ENCODE measurements at places on chromosomes 11 and 22.

DNA sequence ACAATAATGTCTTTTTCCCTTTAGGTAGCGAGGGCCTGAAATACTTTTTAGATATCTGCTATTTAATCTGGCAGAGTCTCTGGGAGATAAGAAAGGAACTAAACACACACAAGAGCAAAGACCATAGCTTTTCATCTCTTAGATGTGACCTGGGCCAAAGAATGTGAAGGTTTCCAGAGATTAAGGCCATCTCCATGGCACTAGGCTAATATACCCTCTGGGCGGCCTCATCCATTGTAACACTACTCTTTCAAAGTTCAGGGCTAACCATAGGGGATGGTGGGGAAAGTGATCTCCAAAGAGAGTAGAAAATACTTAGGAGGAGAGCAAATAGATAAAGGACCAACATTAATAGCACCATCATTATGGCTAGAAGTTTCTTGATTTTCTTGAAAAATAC, 326.4 kb downstream of the LRRC4C start:
- no peak for DNase-seq

DNA sequence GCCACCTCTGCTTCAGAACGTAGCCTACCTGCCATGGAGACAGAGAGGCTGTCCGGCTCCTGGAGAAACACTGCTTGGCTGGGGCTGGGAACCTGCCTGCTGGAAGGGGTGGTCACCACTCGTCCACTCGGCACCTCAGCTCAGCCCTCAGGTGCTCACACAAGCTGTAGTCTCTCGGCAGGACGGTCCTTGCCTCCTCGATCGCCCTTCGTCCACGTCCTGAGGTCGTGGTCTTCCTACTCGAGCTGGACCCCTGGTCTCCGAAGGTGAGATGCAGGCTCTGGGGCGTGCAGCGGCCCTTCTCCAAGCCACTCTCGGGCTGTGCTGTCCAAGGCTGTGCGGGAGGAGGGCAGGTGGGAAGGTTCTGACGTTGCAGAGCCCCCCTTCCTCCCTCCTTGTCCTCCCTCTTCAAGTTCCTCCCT, at the start of gene TBX10:
TSS of gene TBX10 (minus strand) at position 326 of the 422 bp plus-strand sequence. CDS start at position 35, 291 bp downstream.
- no peak for DNase-seq

DNA sequence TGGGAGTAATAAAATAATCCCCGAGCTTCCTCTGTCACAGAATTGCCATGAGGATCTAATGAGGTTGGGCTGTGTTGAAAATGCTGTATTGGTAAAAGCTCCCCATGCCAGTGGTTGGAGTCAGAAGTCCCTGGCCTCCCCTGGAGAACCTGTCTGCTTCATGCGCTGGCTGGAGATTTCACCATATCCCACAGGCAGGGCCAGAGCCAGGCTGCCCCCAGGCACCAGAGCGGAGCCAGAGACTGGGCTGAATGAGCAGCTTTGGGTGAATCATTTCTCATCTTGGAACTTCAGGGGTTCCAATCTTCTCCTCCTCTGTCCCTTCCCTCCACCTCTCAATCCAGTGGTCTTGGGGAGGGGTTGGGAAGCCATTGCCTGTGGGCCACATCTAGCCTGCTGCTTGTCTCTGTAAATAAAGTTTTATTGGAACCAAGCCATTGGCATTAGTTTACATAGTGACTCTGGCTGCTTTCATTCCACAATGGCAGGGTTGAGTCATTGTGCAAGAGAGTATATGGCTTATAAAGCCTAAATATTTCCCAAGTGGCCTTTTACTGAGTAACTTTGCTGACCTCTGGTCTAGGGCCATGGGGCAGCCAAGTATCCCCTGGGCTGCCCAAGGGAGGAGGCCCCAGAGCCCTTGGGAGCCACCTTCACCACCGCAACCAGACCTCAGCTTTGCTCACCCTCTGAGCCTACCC, 35.2 kb downstream of the LRRC10B start:
- DNase-seq = no peak

GRCh38 chr11:125245299-125245698, 80.7 kb downstream of the PKNOX2 start:
- no peak for DNase-seq

DNA sequence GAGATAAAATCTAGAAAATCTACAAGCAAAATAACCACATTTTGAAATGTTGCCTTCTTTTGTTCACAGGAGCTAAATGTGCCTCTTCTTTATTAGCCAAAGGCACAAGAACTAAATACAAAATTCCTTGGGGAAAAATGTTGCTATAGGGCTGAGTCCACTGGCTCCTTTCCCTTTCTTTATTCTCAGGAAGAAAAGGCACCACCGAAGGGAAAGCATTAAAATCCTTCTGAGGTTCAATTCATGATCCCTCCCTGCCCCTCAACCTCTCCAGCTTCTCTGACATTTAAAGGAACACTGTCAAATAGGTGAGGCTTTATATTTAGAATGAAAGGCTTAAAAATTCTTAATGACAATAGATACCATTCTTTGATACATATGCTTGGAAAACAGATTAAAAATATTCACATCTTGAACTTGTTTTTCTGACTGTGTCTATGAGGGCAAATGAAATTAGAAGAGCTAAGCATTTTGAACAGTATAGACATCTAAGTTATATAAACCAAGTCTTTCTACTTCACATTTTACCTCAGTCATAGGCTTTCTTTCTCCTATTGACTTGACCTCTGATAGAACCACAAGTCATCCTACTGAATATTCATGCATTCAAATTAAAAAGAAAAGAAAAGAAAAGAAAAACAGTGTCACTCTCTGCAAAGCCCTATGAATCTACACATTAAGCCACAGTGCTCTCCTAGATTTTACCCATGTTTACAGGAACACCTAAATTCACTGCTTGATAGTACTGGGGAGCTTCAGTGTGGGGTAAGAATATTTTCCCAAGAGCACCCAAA, 148.2 kb downstream of the MAML2 start:
- DNase-seq = no peak

- no peak for DNase-seq
Measured at GRCh38 chr11:131674051-131674755, 303.8 kb downstream of the NTM start.

DNA sequence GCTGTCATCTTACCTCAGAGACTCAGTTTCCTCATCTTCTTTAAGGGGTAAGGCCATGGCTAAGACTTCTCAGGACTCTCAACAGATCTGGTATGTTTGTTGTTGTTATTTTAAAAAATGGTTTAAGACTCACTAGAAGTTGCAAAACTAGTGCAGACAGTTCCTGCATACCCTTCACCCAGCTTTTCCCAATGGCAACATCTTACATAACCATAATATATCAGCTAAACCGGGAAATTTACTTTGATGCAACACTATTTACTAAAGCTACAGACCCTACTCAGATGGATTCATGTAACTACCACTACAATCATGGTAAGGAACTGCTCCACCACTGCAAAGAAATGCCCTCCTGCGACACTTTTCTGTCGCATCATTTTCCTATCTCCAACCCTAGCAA, 20.4 kb downstream of the LGR4 start:
- no peak for DNase-seq

All from NCI-H1048 (cell line).